ENCODE measurements at places on chromosomes 3 and 15.

DNA sequence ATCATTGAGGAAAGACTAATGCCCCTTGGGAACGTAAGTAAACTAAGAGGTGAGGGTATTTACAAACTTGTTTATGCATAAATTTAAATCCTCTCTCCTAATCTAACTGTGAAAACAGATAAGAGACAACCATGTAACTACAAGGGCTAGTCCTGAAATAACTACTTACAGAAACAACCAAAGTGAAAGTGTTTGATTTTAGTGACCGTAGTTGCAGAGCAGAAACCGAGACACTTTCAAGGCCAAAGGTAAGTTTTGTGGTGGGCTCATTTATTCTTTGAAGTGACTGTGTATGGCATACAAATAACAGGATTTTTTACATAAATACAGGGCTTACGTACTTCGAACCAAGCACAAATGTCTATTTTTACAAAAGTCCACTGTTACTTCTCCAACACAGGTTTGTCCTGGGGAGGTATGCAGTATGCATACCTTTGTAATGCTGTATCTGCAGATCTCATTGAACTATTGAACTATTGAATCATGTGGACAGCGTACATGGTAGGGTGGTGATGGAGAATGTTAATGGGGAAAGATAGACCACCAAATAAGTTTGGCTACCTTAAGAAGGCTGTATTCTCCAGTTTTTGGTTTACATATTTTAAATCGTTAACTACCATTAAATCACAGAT, 99.6 kb upstream of the RBMS3 start:
- no peak for DNase-seq

GRCh38 chr3:189455641-189456417, 175.4 kb upstream of the TP63 start:
- no peak for DNase-seq

- DNase-seq, result peak; percentile 46
Measured at GRCh38 chr3:126349611-126350501, 7.4 kb downstream of the KLF15 start.

GRCh38 chr3:190013943-190014924, 106.5 kb downstream of the P3H2 start:
- DNase-seq, result no peak

DNA sequence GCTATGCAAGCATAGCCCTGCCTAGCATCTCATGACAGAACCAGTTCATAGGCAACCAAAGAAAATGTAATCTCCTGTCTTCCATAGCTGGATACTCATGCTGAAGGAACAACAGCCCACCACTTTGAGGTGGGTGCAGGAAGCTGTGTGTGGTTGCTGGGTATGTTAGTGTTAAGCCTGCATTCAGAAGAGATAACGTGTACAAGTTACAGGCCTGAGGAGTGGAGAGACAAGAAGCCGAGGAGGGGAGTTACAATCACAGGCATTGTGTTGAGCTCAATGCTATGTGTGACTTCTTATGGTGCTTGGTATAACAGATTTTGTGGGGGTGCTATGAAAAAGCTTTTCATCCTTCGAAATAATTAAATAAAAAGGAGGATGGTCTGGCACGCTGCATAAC, 42.8 kb upstream of the SECISBP2L start:
- no peak for DNase-seq

DNA sequence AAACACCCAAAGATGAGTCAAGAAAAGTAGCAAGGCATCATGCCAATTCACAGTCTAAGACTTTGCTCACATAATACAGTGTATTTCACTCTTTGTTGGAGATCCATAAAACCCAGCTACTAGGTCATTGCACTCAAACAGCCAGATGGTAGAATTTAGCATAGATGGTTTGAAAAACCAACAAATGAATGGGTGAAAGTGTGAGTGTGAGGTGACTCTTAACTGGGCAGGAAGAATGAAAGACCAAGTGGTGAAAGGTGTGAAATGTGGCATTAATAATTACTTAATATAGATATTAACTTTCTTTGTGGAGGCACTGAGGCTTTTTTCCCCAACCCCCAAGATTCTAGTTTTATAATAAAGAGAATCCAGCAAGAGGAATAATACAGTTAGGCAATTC, 159.5 kb downstream of the SQOR start:
- DNase-seq, result no peak

GRCh38 chr3:149332771-149333170, 665 bp downstream of the TM4SF18 start:
- DNase-seq, result no peak

- no peak for DNase-seq
Measured at GRCh38 chr15:71329497-71330260, 214.4 kb downstream of the THSD4 start.

GRCh38 chr15:84035399-84035766, 200.2 kb upstream of the GOLGA6L4 start:
- no peak for DNase-seq

GRCh38 chr3:37054370-37054769, 61.1 kb downstream of the MLH1 start:
- DNase-seq, result no peak

- no peak for DNase-seq
Measured at GRCh38 chr3:150761831-150762661, 923 bp downstream of the SIAH2 start.

DNA sequence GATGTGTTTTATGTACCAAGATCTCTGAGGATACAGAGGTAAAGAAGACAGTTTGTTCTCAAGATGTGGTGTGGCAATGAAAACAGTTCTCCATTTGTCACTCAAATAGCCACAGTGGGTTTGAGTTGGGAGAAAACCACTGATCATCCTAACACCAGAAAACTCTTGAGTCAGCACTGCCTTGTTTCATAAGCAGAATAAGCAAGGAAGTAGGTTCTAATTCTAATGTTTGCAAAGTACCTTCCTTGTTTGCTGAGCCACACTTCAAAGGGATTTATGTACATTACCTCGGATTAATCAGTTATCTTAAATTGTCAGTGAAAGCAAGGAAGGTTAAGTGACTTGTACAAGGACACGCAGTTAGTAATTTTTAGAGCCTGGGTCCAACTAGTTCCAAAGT, 107.8 kb upstream of the BOC start:
- DNase-seq, result no peak

DNA sequence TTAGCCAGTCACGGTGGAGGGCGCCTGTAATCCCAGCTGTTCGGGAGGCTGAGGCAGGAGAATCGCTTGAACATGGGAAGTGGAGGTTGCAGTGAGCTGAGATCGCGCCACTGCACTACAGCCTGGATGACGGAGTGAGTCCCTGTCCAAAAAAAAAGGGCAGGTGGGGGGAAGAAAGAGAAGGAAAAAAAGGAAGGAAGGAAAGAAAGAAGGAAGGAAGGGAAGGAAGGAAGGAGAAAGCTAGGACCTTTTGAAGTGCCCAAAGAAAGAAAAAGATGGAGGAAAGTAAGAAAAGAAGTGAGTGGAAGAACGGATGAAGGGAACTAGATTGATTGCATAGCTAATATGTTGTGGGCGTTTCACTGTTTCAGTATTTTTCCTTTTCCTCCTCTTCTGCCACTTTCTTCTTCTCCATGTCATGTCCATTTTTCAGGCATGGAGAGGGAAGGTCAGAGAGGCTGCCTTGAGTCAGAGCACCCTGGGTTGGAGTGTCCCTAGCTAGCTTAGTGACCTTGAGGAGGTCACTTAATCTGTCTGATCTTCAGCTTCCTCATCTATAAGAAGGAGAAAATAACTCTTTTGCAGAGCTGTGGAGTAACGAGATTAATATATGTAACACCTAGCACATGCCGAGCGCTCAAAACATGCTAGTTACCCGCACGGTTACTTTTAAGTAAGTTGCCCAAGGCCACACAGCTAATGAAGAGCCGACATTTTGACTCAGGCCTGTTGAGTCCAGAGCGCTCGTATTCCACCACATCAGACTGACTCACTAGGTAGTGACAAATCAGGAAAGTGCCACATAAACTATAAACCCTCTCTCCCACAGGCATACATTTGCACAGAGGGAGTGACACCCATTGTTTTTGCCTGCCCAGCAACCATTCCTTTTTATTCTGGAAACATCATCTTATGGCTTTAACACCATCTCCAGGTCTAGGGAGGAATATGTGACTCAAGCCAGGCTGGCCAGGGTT, 42.2 kb downstream of the BHLHE40 start:
- no peak for DNase-seq

DNA sequence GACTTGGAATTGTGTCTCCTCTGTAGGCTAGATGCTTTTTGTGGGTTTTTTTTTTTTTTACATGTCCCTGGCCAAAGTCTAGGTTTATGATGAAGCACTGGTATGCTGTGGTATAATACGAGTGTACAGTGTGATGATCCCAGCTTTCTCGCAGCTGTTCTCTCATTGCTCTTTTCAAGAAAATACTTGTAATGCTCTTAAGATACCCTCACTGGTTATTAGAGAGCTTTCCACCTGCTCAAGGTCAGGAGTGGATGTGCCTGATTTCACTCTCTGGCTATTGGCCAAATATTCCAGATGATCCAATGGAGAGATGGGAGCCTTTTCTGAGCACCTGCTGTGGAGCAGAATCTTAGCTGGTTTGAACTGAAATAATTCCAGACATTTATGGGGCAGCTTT, 215.1 kb downstream of the MYRIP start:
- DNase-seq, result no peak

DNA sequence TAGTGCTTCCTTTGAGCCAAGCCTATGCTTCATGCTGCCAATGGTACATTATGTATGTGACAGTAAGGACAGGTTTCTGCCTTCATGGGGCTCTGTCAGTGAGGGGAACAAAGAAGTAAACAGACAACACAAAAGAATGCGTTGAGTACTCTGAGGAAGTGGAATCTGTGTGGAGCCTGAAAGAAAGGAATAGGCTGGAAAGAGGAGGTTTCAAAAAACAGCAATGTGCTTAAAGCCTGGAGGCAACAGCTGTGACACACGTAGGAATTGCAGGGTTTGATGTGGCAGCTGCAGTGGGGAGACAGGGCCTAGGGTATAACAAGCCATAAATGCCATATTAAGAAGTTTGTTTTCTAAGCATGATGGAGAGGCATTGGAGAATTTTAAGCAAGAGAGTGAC, 316.7 kb downstream of the CLSTN2 start:
- DNase-seq, result no peak

DNA sequence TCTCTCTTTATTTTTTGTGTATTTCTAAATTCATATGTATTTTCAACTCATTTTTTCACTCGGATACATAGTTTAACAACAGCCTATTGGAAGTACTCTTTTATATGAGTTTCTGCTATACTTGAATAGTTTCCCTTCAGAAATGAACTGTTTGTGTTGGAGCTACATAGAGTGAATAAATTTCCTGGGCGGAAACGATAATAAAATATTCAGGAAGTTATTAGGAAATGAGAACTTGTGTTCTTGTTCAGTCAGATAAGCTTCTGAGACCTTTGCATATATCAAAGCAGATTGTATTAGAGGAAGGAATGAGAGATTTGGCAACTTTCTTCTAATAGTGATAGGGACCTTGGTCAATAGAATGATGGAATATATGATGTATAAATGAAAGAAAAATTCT, 27.3 kb downstream of the NEO1 start:
- no peak for DNase-seq

DNA sequence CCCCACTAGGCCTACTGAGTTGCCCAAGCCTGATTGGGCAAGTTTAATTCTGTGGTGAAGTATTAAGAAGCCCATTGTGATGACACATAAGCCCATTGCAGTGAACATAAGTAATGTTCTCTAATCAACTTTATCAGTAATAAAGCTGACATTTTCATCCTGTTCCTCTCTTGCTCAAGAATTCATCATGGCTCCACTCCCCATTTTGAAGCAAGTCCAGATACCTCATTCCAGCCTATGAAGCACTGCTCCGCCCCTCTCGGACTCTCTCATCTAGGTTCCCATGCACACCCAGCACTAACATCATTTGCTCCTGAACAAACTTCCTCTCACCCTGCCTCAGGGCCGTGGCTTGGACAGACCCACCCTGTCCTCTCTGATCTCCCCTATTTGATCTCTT, 10.5 kb downstream of the SHF start:
- no peak for DNase-seq

DNA sequence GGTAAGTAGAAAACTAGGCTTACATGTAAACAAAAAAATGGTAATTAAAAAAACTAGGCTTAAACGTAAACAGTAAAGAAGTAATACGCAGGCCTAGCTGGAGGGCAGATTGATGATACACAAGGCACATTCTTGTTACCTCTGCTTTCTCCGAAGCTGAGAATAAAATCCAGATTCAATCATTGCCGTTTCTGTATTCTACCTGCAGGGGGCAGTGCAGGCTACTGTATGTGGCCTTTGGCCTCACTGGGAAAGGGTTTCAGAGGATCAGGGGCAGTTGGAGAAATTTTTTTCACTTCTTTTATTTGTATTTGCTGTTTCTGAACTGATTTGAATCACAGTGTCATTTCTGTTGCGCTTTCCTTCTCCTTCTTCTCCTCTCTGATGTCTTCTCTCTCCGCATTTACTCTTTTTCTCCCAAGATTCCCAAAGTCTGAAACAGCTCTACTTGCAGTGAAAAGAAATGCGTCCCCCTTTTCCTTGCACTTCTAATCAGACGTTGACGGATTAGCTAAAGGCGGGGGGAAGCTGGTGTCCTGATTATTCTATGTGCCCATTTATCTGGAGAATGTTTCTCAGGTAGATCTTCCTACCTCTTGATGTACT, 67.1 kb upstream of the MCTP2 start:
- DNase-seq, result peak; percentile 82

- no peak for DNase-seq
Measured at GRCh38 chr3:37764586-37764985, 97.1 kb upstream of the CTDSPL start.

- no peak for DNase-seq
Measured at GRCh38 chr3:52281981-52282801, 3.7 kb upstream of the WDR82 start.

DNA sequence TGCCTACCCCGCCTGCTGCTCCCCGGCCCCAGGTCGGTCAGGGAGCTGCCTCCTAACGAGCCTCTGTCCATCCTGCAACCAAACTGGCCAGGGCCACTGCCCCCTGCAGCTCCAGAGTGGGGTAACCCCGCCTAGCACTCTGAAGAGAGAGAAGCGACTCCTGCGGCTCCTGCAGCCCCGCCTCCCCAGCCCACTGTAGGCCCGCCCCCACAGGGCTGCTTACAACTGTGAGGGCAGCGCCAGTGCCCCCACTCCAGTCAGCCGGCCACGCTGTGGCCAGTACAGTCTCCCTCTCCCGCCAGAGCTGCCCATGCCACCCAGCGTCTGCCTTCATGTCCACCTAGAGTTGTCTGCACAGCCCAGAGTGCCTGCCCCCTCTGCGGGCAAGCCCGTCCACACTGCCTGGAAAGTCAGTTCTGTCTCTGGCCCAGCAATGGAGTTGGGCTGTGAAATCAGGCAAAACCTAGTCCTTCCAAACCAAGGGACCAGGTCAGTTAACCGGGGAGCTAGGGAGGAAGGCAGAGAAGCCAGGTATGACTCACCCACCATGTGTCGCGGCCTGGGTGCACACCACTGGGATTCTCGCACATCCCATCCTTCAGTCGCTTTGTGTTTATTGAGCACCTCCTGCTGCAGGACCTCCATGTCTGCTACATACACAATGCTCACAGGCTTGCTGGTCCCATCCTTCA, 2.4 kb downstream of the UCN2 start:
- peak; percentile 86 for DNase-seq
